ENCODE measurements at places on chromosomes 16 and 17.

GRCh38 chr16:49019081-49019633, 262.5 kb downstream of the CBLN1 start:
- no peak for DNase-seq

DNA sequence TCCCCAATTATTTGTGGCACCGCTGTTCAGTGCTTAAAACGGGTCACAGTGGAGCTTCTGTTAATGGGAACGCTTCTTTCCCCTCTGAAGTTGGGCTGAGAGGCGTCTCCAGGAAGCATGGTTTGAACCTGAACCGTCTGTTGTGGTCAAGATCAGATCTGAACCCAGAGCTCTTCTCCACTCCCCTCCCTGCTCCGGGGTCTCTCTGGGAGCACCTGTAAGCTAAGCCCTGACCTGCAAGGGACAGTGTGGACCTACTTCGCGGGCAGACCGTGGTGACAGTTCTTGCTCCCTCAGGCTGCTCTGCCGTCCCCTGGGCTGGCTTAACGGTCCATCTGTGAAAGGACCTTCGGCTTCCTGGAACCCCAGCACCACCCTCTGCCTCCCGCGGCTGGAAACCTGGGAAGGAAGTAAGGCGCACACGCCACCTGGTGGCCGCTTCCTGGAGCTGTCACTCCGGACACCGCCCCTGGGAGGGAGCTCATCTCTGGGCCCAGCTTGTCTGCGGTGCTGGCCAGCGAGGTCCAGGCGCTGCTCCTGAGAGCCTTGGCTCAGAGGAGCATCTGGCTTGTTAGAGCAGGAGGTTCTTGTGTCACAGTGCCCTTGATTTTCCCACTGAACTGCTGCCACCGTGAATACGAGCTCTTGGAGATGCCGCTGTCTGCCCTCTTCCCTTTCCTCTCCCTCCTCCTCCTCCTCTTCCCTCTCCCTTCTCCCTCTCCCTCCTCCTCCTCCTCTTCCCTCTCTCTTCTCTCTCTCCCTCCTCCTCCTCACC, 518.5 kb upstream of the EEF2KMT start:
- peak; percentile 64 for DNase-seq

GRCh38 chr17:49548506-49549310, 27.0 kb upstream of the NXPH3 start:
- no peak for DNase-seq

- DNase-seq, result no peak
These were observed 25.1 kb downstream of the KSR1 start for GRCh38 chr17:27481327-27481726.

DNA sequence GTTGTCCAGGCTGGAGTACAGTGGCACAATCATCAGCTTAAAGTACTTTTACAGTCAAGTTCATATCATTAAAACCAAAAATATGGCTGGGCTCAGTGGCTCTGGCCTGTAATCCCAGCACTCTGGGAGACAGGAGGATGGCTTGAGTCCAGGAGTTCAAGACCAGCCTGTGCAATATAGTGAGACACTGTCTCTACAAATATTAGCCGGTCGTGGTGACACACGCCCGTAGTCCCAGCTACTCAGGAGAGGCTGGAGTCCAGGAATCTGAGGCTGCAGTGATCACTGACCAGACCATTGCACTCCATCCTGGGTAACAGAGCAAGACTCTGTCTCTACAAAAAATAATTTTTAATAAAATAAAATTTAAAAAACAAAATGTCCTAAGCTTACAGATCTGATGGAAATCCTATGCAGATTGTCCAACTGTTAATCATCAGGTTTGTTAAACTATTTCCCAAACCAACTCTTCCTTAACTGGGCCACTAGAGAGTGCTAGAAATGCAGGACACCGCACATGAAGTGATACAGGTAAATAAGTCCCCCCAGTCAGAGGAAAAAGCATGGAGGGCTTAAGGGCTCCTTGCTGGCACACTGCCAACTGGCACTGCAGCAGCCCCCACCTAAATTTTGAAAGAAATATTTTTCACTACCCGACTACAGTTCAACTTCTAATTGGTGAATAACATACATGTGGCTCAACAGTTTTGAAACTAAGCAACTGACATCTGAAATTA, 2.8 kb downstream of the USP22 start:
- DNase-seq, result no peak

DNA sequence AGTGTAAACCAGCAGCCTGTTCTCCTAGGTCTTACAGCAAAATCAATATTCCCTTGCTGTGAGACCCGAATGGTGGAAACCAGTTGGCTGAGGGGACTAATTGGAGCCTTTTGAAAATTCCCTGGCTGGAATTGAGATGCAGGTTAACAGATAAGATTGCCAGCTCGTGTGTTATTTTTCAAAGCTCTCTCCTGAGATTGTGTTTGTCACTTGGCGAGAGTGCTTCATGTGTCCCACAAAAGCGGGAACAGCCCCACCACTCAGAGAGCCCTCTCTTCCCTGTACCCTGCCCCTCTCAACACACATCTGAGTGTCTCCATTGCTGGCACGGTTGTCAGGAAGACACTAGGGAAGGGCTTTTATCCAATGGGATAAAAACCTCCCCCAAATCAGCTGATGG, 356.1 kb downstream of the CPPED1 start:
- DNase-seq, result no peak

DNA sequence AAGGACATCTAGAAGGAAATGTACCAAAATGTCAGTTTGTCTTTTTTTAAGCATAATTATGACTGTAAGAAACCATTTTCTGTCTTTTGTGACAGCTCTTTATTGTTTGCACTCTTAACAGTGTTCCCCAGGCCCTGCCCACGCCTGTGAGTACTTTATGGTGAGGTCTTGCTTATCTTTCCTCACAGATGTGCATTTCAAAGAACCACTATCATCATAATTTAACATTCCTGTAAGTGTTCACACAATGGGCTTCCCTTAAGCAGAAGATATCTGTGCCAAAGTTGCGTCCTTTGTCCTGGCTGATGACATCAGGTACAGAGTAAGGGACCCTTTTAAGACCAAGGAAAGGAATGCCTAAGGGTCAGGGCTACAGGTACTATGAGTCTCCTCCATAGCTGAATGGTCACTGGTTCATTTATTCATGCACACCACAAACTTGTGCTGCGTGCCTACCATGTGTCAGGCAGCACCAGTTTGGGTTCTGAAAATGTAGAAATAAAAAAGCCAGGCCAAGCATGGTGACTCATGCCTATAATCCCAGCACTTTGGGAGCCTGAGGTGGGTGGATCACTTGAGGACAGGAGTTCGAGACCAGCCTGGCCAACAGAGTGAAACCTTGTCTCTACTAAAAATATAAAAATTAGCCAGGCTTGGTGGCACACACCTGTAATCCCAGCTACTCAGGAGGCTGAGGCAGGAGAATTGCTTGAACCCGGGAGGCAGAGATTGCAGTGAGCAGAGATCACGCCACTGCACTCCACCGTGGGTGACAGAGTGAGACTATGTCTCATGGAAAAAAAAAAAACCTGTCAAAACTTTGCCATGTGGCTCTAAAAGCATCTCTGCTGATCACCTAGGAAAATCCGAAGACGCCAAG, 55.4 kb upstream of the NLK start:
- no peak for DNase-seq

DNA sequence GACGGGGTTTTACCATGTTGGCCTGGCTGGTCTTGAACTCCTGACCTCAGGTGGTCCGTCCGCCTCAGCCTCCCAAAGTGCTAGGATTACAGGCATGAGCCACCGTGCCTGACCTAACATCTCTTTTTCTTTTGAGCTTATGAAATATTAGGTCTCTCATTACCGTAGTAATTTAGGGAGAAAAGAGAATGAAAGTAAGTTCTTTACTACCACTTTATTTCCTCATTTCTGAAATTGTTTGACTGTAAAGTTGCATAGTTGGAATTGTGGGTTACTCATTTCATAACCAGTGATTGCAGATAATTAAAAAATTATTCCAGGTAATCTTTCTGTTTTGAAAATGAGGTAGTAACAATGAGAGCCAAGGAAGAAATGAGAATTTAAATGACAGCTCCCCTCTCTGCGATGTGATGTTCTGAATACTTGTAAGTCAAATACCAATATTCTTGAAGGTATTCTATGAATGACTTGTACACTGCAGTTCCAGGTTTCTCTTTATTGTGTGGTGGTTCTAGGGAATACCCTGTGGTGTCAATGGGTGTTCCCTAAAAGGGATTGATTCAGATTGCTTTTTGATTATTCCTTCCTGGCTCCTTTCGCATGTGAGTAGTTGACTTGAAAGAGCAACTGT, 28.3 kb downstream of the MAP2K4 start:
- no peak for DNase-seq

DNA sequence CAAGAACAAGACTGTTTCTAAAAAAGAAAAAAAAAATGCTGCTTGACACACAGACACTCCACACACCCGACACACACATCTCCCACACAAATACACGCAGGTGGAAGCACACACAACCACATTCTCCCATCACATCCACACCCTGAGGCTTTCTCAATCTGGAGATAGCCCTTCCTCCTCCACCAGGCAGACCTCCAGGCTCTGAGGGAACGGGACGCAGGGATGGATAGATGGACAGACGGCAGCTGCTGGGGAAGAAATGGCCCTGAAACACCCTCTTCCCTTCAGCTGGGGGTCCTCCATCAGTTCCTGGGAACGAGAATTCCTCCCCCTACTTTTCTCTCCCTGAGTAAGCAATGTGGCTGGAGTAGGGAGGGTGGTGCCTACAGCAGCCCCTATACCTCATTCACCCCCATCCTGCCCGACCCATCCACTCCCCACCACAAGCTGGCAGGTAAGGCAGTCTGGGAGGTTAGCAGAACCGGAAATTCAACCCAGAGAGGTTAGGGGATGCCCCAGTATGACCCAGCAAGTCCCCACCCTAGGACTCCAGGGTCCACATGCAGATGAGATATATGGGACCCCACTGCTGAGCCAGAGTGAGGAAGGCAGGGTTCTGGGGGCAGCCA, 4.1 kb upstream of the LITAFD start:
- DNase-seq, result no peak

GRCh38 chr17:19409509-19409908, 1.5 kb upstream of the RNF112 start:
- no peak for DNase-seq

DNA sequence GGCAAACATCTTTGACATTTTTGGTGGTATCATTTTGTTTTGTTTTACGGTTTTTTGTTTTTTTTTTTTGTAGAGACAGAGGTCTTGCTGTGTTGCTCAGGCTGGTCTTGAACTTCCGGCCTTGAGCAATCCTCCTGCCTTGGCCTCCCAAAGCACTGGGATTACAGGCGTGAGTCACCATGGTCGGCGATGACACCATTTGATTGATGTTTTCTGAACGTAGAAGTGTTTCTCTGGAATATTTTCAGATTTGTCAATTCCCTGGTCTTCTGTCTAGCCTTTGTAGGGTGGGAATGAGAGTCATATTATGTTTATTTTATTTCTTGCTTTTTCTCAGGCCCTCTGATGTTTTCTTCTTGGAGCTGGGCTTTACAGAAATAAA, 32.2 kb upstream of the BRD7 start:
- DNase-seq, result no peak
